Stomach (tissue), 19 donors: ENCODE measurements at places on chromosomes 16 and 17. TPM values are rescaled to one million over a fixed set of nuclear protein-coding genes. Genes with fewer than 3 reads are reported as not detected.

DNA sequence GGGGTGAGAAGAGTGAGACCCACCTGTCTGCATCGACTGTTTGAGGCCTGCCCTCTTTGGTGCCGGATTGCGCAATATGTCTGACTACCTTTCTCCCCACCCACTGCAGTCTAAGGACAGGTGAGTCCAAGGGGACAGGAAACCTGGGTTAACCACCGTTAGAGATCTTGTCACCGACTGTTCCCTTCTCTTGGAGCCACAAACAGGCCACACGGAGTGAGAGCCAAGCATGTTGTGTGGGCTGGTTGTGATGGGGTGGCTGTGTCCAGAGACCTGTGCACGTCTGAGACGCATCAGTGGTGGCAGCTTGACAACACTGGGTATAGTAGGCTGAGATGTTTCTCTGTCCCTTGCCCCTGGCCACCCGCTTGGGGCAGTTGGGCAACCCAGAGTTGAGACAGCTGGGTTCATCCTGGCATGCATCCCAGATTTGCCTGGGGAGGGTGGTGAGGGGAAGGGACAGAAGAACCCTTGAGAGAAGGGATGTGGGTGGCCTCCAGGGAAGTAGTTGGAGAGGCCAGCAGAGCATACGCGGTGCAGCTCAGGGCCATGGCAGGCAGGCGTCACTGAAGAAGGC is 21.4 kb downstream of the MPRIP start:
- H3K27ac ChIP-seq = no peak overlapping the region
- no peaks in the 10 kb centered on the region for H3K27me3 ChIP-seq
- no peak overlapping the region for H3K4me3 ChIP-seq
- H3K36me3 ChIP-seq = no peaks in the 10 kb centered on the region
- peaks cover 30% of the 10 kb centered on the region for H3K4me1 ChIP-seq
- peak; percentile 39 for DNase-seq

DNA sequence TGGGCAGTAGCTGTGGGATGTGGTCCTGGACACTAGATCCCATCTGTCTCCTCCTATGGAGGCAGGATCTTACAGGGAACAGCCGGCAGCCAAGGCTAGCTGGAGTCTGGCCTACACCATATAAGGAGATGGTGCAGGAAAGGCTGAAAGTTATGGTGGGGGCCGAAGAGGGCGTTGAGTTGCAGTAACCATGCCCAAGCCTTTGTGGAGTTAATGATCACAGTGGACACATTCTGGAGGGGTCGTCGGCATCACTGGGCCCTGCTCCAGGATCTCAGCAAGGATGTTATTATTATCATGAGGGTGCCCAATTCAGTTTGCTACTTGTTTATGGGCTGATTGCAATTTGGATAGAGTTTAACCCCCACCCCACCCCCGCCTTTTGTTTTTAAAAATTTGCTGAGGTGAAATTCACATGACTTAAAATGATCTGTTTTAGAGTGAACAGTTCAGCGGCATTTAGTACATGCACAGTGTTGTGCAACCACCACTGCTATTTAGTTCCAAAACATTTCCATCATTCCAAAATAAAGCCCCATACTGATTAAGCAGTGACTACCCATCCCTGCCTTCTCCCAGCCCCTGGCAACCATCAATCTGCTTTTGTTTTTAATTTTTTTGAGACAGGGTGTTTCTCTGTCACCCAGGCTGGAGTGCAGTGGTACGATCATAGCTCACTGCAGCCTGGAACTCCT is 184.3 kb upstream of the CACNG3 start:
- no peak overlapping the region for H3K27ac ChIP-seq
- no peak for DNase-seq
- H3K4me1 ChIP-seq = no peaks in the 10 kb centered on the region
- H3K4me3 ChIP-seq = no peak overlapping the region

DNA sequence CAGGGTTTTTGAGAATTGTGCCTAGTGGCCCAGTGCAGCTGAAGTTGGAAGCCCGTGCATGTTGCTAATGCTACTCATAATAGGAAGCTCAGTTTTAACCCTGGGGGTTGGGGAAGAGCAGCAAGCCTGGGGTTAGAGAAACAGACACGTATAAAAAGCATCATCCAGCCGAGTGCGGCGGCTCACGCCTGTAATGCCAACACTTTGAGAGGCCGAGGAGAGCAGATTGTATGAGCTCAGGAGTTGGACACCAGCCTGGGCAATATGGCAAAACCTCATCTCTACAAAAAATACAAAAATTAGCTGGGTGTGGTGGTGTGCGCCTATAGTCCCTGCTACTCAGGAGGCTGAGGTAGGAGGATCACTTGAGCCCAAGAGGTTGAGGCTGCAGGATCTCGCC is 2.3 kb upstream of the CLUH start:
- H3K4me3 ChIP-seq = no peak overlapping the region
- H3K27ac ChIP-seq = no peak overlapping the region
- H3K4me1 ChIP-seq = peaks cover 41% of the 10 kb centered on the region
- H3K36me3 ChIP-seq = no peaks in the 10 kb centered on the region
- no peak for DNase-seq

ACSM3 gene
- total RNA-seq = 14.8 TPM

GRAPL gene
- total RNA-seq = 2.9 TPM

GRCh38 chr17:36690190-36690589 is 88.8 kb downstream of the MRM1 start:
- no peak overlapping the region for H3K27ac ChIP-seq
- peaks cover 10% of the 10 kb centered on the region for H3K27me3 ChIP-seq
- no peak overlapping the region for H3K4me3 ChIP-seq
- no peak for DNase-seq
